ENCODE measurements at places on chromosomes 11 and 22.

DNA sequence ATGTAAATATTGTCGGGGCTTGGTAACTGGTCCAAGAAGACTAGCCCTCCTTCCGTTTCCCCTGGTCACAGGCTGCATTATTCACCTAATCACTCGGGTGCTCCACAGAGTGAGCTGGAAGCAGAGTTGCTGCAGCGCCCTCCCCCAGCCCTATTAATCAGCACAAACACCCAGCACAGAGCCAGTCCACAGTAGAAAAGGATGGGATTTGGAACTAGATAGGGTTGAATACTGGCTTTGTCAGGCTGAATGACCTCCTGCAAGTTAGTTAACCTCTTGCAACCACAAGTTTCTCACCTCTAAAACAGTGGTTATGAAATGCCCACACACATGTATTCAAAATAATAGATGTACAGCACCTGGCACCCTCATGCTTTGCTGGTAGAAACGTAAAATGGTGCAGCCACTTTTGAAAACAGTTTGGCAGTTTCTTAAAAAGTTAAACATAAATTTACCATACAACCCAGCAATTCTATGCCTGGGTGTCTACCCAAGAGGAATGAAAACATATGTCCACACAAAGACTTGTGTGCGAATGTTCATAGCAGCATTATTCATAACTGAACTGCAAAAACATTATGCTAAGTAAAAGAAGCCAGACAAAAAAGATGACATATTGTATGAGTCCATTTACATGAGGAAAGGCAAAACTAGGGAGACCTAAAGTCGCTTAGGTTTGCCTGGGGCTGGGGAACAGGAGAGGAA lies 31.7 kb upstream of the APLP2 start:
- no peak for DNase-seq

- no peak for DNase-seq
These were observed 46.9 kb downstream of the DKK3 start for GRCh38 chr11:11961399-11962028.

DNA sequence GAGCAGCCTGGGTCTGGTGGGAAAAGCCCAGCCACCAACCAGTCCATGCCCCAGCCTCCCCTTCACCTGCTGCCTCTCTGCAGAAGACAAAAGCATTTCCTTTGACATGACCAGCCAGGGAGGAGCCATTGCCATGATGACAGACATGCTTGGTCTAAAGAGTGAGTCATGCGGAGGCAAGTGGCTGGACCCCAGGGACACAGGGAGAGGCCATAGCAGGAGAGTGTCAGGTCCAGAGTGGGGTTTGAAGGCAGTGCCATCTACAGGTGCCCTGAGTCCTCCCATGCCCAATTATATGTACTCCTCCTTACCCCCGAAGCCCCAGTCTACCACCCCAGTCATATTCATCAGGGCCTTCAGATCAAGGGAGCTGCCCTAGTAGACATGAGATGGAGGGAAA lies 67.4 kb downstream of the SCN3B start:
- no peak for DNase-seq

DNA sequence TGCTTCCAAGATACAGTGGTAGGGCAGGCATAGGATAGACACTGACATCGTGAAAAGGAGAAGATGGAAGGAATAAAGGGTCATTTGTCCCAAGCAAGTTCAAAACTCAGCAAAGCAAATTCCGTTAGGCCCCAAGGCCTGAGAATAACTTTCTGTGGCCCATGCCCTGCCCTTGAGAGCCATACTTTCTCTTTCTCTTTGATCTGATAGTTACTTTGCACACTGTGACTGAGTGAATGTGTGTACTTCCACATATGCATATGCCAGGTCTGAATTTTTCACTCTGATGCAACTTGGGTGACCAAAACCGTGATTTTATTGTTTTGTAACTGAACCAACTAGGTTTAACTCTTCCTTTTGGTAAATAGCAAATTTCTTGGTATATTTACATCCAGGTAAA lies 371.5 kb downstream of the RAB38 start:
- DNase-seq = no peak

DNA sequence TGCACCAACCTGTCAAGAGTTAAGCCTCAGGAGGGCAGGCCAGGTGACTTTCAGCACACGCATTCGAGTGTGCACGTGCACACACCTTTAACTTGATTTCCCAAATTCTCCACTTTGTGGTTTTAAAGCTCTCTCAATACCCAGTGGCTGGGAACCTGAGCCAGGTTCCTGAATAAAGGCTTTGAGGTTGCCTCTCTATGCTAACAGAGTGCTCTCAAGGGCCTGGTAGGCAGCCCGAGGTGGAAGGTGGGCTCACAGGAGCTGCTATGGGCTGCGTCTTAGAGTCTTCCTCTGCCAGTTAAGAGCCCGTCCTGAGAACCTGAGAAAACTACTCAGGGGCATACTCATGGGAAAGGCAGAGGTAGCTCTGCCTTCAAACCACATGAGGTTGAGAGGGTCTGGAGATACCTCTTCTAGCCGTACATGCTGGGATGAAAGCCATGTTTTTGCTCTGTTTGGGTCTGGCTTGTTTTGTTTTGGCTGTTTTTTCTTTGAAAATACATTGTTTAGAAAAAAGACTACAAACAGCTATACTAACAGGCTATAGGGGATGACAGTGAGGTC lies 11.6 kb upstream of the SERPIND1 start:
- no peak for DNase-seq

DNA sequence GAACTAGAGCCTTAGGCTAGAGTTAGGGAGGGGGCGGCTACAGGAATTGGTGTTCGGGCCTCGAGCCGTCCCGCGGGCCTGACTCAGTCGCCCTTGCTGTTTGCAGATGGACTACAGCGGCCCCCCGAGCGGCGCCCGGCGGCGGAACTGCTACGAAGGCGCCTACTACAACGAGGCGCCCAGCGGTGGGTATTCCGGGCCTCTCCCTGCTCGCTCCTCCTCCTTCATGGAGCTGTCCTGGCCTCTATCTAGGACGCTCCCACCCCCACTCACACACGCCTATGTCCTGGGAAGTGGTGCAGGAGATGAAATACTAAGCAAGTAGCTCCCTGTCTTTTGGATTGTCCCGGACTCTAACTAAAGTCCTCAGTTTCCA lies 1.4 kb downstream of the MYOD1 start:
- no peak for DNase-seq
